Epithelial cell of proximal tubule (primary cell): ENCODE measurements at places on chromosomes 5 and 9. TPM values are rescaled to one million over a fixed set of nuclear protein-coding genes. Genes with fewer than 3 reads are reported as not detected.

GRCh38 chr5:13921578-13921977, 22.9 kb downstream of the DNAH5 start:
- DNase-seq = peak; percentile 46

- no peak for DNase-seq
Observed at GRCh38 chr9:36152741-36153438, 16.3 kb upstream of the CCIN start.

- no peak for DNase-seq
Observed at GRCh38 chr9:120184266-120184665, 395.7 kb downstream of the CDK5RAP2 start.

- DNase-seq = no peak
Observed at GRCh38 chr5:29905626-29906353, 1287.7 kb upstream of the CDH6 start.

The PTGS1 gene
- total RNA-seq = 2.2 and 6.0 TPM in 2 replicates
